Upper lobe of right lung (tissue), 1 donor: ENCODE measurements at places on chromosomes 5 and 9. TPM values are rescaled to one million over a fixed set of nuclear protein-coding genes. Genes with fewer than 3 reads are reported as not detected.

The ARL14EPL gene
- total RNA-seq: not detected

The ATP10B gene
- total RNA-seq: not detected

GRCh38 chr9:120616966-120617935, 37.3 kb upstream of the CDK5RAP2 start:
- DNase-seq: no peak

DNA sequence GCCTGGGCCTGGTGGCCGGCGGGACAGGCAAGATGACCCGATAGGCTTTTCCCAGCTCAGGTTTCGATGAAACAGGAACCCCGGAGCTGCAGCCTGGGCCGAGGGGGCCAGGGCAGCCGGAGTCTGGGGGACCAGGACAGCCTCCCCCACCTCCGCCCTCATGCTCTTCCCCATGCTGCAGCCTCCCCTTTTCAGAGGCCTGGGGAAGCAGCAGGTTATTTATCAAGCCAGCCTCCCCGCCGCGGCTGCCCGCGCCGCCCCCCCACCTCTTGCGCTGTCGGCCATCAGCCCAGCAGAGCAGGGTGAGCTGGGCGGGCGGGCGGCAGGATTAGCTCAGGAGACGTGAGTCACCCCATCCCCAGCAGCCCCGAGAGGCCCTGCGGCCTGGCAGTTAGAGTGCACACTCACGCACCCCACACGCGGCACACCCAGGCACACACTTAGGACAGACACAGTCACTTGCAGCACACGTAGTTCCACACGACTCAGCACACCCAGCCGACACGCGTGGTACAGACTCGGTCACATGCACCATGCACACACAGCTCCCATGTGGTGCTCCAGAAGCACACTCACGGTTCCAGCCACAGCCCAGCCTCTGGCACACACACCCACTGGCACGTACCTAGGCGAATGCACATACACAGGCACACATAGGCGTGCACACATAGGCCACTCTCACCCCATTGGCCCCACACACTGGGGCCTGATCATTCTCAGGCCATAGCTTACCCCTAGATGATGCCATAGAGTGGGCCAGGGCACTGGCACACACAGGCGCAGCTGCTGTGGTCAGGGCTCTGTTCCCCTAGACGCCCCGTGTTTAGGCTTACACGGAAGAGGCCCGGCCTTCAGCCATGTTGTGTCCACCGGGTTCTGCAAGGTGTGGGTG, 13.0 kb downstream of the CXXC5 start:
- peak; percentile 93 for DNase-seq

GRCh38 chr9:136829412-136829811, 12.9 kb upstream of the AJM1 start:
- no peak for DNase-seq

DNA sequence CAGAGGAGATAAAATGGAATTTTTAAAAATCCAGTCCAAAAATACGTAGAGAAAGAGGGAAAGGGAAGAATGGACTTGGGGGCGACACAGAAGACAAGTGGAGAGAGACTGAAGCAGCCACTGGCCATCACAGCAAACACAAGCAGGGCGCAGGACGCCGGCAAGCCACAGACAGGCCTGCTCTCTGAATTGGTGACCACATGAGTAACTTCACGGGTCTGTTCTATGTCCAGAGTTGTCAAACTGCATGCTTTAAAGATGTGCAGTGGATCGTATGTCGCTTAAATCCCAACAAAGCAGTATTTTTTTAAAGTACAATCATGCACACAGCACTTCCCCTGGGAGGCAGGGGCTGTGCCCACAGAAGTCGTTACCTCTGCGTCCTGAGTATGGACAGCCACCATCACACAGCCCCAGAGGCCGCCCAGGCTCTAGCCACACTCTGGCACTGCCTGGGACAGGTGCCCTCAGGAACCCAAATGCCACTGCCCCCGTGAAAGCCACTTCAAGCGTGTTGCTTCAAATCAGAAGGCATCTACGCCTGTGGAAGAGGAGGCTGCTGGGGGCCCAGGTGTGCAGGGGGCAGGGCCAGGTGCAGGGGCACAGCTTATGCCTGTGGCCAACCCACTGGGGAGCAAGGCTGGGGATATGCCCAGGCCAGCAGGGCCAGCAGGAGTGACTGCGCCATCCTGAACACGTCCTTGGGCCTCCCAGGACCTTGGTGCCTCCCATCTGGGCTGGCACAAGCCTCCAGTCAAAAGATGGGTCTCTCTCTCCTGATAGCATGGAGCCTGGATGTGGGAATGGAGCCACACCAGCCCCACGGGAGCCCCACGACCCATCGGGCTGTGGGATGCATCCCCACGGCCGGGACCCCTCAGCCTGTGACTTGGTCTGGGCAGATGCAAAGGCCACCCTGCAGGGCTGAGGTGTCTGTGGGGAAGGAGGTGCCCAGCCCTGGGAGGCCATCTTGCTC, 5.9 kb upstream of the LRRC14B start:
- no peak for DNase-seq

GRCh38 chr9:16070455-16071145, 517.8 kb downstream of the CCDC171 start:
- DNase-seq: no peak

GRCh38 chr9:28365020-28365640, 791.8 kb upstream of the C9orf72 start:
- DNase-seq: no peak

- no peak for DNase-seq
Observed at GRCh38 chr5:163594951-163595350, 89.5 kb downstream of the MAT2B start.
